ENCODE measurements at places on chromosomes 4 and X. TPM values are rescaled to one million over a fixed set of nuclear protein-coding genes. Genes with fewer than 3 reads are reported as not detected.
A peak's percentile ranks its signal among the peaks of the same experiment; 100 is the strongest.

Gene ADGRL3
- total RNA-seq = not detected

Gene FNIP2
- total RNA-seq = 15.3 TPM

Gene GABRQ
- total RNA-seq = not detected

DNA sequence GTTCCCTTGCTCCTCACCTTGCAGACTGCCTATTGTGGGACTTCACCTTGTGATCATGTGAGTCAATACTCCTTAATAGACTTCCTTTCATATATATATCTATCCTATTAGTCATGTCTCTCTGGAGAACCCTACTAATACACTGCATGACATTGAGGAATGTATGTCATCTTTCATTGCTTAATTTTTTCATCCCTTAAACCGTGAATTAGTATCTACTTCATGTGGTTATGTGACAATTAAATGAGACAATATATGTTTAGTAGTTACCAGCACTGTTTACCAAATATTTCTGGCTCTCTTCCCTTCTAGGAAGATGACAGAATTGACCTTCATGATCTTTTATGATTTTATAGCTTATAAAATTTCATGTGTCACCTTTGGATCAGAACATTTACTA is 759.5 kb downstream of the GRXCR1 start:
- no peak overlapping the region for H3K27ac ChIP-seq
- no peak overlapping the region for H3K4me3 ChIP-seq
- no peak for DNase-seq
- H3K36me3 ChIP-seq = no peaks in the 10 kb centered on the region
- H3K4me1 ChIP-seq = no peaks in the 10 kb centered on the region
- no peaks in the 10 kb centered on the region for H3K27me3 ChIP-seq

DNA sequence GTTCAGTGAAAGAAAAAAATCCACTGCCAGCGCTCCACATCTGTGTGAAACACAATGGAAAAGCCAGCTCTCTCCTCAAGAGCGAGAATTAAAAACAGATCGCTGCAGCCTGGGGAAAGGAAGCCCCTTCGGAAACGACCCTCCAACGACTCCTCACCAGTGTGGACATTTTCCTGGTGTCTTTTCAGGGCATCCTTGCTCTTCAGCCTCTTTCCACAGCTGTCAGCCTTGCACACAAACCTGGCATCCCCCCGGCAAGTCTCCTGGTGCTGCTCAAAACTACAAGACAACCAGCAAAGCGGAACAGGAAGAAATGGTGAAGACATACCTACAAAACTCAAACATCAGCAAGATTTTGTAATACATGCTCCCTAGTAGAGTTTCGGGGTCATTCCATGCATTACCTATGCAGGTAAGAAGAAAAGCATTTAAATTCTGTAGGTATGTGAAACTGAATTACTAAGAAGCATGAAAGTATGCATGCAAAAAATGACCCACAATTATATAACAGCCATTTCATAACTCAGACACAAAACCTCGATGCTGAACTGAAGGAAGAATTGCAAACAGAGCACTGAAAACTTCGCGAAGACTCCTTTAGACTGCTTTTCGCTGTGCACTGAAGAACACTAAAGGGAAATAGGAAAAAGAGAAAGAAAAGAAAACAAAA is 106.1 kb downstream of the PRDM5 start:
- peaks cover 8% of the 10 kb centered on the region for H3K4me1 ChIP-seq
- H3K27ac ChIP-seq = peak overlapping the region; percentile 60
- no peaks in the 10 kb centered on the region for H3K36me3 ChIP-seq

GRCh38 chrX:129780441-129781105 is 824 bp downstream of the SASH3 start:
- peak overlapping the region; percentile 94 for H3K27ac ChIP-seq
- H3K4me3 ChIP-seq = peak overlapping the region; percentile 89
- H3K4me1 ChIP-seq = peaks cover 40% of the 10 kb centered on the region
- H3K36me3 ChIP-seq = peaks cover 43% of the 10 kb centered on the region
- DNase-seq = no peak
- no peaks in the 10 kb centered on the region for H3K27me3 ChIP-seq

DNA sequence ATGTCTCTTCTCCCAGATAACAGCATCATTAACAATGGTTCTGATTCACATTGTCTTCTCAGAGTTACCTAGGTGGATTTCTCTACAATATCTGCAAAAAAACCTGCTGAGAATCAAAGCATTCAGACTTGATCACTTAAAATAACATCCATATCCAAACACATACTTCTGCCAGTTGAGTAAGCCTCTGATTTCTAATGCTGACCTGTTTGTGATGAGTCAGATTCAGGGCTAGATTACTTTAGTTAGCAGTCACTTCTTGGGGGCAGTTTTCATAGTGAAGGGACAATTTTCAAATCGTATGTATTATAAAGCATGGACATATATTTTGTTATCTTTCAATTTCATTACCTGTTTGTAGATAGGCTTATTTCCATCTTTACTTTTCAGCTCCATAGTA is 35.5 kb downstream of the CCNI start:
- H3K4me3 ChIP-seq = no peak overlapping the region
- no peak overlapping the region for H3K27ac ChIP-seq
- no peaks in the 10 kb centered on the region for H3K27me3 ChIP-seq
- peaks cover 27% of the 10 kb centered on the region for H3K36me3 ChIP-seq
- peaks cover 3% of the 10 kb centered on the region for H3K4me1 ChIP-seq

- peaks cover 3% of the 10 kb centered on the region for H3K27me3 ChIP-seq
- H3K27ac ChIP-seq = no peak overlapping the region
- DNase-seq = no peak
- no peaks in the 10 kb centered on the region for H3K4me1 ChIP-seq
Observed at GRCh38 chr4:182426901-182427300, 183.7 kb downstream of the TENM3 start.

GRCh38 chrX:96244955-96245354 is 439.7 kb upstream of the DIAPH2 start:
- DNase-seq = no peak
- no peak overlapping the region for H3K27ac ChIP-seq
- no peaks in the 10 kb centered on the region for H3K27me3 ChIP-seq
- H3K36me3 ChIP-seq = no peaks in the 10 kb centered on the region

GRCh38 chr4:56425518-56425917 is 9.9 kb downstream of the PPAT start:
- no peaks in the 10 kb centered on the region for H3K27me3 ChIP-seq
- H3K27ac ChIP-seq = no peak overlapping the region
- DNase-seq = no peak
- H3K36me3 ChIP-seq = peaks cover 11% of the 10 kb centered on the region

GRCh38 chrX:20739038-20739745 is 472.5 kb upstream of the RPS6KA3 start:
- no peak for DNase-seq
- no peak overlapping the region for H3K4me3 ChIP-seq
- no peaks in the 10 kb centered on the region for H3K36me3 ChIP-seq
- H3K27ac ChIP-seq = no peak overlapping the region

DNA sequence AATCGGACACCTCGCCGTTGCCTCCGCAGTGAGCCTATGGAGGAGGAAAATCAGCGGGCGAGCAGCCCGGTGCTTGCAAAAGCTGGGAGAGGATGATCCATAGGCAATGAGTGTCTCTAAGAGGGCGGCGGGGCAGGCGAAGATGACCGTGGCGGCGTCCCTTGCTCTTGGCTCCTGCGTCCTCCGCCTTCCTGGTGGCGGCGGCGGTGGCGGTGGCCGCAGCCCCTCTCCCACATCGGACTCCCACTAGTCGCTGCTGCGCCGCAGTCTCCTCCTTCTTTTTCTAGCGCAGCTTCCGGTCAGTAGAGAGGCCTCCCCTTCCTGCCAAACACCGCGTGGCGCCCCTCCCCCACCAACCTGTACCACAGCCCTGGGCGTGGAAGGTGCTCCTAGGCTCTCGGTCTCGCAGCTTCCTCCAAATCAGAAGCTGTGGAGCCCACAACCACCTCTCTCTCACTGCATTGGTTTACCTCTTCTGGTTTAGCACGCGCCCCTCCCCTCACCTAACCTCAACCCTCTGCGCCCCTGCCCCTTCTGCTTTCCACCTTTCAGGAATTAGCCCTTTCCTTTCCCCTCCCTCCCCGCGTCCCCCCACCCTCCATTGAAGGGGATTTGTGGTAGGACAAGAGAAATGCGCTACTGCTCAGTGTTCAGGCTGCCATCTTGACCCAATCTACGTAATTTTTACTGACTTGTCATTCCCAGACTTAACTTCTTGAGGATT is at the start of gene SPIN3:
SPIN3 (minus strand) TSS at position 271 of the 724 bp plus-strand sequence. CDS start 594 bp downstream, outside the sequence.
- H3K27ac ChIP-seq = peak within 1 kb of the TSS; percentile 85
- peaks cover 15% of the 10 kb centered on the region for H3K4me1 ChIP-seq
- peak within 1 kb of the TSS; percentile 87 for H3K4me3 ChIP-seq
- DNase-seq = peak; percentile 77

DNA sequence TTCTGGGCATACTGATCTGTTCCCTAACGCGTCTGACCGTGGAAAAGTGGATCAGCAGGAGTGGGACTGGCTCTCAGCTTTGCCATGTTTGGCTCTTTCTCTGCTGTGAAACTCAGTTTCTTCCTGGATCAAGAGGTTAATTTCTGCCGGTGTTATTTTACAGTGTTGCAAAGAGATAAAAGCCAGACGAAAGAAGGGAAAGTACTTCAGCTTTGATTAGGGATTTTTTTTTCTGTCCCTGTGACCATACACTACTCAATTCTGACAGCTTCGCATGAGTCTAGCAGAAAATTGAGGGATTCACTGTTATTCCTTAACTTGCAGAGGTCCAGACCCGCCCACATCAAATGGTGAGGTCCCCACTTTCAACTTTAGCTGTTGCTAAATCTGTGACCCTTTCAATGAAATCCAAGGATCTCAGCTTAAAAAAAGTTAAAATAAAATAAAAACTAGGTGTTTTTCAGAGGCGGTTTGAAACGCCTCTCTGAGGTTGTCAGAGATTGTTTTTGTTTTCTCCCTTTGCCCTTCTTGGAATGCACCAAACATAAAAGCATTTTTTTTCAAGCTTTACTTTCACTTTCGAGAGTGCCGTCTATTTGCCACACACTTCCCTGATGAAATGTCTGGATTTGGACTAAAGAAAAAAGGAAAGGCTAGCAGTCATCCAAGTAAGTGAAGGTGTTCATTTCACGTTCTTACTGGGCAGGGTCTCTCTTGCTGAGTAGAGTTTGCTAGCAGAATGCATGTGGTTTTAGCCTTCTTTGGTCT is at the start of gene TLR3:
TLR3 (plus strand) TSS at position 576 of the 768 bp plus-strand sequence. CDS start 7,464 bp downstream, outside the sequence.
- no peaks in the 10 kb centered on the region for H3K36me3 ChIP-seq
- peaks cover 5% of the 10 kb centered on the region for H3K27me3 ChIP-seq
- peak within 1 kb of the TSS; percentile 74 for H3K4me3 ChIP-seq
- peaks cover 12% of the 10 kb centered on the region for H3K4me1 ChIP-seq

DNA sequence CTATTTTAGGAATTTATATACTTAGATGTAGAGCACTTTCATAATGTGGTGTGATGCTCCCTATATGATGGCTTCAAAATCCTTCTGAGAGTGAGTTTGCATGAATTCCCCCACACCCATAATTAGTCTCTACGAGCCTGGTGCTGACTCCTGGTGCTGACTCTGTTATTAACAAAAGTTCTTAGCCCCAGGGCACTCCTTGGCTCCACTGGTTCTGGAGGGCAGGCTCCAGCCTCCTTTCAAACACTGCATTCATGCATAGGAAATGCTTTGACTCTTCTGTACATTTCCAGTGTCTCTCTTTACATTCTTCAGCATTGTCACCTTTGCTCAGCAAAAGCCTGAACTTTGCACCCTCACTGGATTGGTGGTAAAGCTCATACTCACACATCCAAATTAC is 64.0 kb downstream of the LNX1 start:
- H3K36me3 ChIP-seq = no peaks in the 10 kb centered on the region
- H3K4me1 ChIP-seq = no peaks in the 10 kb centered on the region
- DNase-seq = no peak
- no peak overlapping the region for H3K4me3 ChIP-seq
- peaks cover 20% of the 10 kb centered on the region for H3K27me3 ChIP-seq
- H3K27ac ChIP-seq = no peak overlapping the region

DNA sequence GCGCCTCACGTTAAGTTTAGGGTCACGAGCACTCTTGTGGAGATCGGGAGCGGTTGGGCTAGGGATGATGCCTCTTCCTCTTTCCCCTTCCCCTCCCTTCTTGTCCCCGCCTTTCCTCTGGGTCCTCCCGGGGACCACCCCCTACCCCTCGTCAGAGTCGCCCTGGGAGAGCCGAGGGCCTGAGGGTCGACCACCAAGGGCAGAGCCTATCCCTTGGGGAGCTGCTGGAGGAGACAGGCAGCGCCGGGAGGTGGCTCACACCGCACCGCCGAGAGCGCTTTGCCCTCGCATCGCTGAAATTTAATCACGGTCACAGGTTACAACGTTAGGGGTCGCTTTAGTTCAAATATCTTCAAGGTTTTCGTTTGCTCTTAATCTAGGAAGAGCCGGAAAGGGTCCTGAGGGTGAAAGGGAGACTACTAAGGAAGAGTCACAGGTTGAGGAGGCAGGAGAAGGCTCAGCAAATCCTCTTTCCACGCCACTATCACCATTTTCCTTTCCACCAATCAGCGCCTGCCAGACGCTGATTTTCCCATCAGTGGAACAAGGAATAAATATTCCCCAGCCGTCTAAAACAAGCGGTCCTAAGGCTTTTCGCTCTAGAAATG is 528 bp upstream of the SNCA start:
- peaks cover 22% of the 10 kb centered on the region for H3K4me1 ChIP-seq
- peaks cover 1% of the 10 kb centered on the region for H3K36me3 ChIP-seq
- H3K4me3 ChIP-seq = peak overlapping the region; percentile 82
- peaks cover 74% of the 10 kb centered on the region for H3K27me3 ChIP-seq
- H3K27ac ChIP-seq = peak overlapping the region; percentile 17
- DNase-seq = peak; percentile 63

Measured in activated naive CD8-positive, alpha-beta T cell treated with anti-CD3 and anti-CD28 coated beads, Interleukin-2, amount 10 ng/mL, durations not matched to agents 7 days and 5 days (primary cell).